ENCODE measurements at places on chromosomes 7 and 10. TPM values are rescaled to one million over a fixed set of nuclear protein-coding genes. Genes with fewer than 3 reads are reported as not detected.

DKK1 gene
- total RNA-seq = not detected

PKD2L1 gene
- total RNA-seq = not detected

GRCh38 chr7:104241538-104242209 lies 33.9 kb upstream of the ORC5 start:
- no peak for DNase-seq

DNA sequence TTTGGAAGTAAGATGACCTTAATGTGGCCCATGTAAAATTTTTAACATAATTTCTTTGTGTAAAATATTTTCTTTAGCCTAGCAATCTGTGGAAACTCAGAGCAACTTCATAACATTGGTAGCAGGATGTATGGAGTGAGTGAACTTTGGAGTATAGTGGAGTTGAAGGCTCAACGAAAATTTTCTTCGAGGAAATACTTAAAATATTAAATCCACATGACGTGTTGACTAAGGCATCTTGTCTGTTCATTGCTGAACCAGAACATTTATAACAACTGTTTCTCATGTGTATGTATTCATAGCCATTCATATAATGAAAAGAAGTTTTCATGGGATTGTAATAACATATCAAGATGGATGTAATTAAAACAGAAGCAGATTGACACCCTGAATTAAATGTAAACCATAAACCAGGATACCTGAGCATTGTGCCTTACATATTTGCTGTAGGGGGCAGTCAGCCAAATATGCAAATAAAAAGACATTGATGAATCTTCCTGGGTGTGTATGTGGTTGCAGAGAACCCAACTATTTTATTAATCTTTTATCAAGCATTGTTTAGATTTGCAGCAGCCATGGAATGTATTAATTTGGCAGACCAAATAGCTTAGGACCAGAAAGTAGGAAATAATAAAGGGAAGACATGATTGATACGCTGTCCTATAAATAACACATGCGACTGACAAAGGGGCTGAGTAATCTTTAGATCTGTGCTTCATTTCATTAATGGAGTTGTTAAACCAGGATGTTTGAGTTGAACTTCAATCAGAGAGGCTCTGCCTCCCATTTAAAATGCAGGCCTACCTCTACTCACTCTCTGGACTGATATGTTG lies 11.5 kb downstream of the AUTS2 start:
- no peak for DNase-seq

DNA sequence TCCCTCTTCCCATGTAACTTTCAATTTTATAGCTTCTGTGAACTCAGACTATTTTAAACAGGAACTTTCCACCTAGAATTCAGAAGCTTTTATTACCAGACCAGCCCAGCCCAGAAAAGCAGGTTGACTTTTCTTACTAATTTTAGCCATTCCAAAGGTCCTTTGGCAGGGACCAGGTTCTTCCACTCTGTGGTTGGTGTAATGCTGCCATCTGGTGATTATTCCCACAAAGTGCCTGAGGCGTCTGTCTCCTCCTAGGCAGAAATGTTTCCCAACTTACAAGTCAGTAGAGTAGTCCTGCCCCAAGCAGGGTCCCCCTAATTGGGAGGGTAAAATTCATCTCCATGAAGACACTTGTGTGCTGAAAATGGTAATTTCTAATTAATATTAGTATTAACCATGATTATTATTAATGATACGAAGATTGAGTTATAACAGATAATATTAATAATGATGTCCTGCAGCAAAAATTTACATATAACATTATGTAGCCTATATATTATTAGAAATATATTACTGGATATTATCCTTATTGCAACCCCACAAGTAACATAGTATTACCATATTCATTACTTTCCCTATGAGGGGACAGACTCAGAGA lies 53.0 kb upstream of the PPP1R17 start:
- DNase-seq = no peak

PDGFA gene
- not detected for total RNA-seq

DNA sequence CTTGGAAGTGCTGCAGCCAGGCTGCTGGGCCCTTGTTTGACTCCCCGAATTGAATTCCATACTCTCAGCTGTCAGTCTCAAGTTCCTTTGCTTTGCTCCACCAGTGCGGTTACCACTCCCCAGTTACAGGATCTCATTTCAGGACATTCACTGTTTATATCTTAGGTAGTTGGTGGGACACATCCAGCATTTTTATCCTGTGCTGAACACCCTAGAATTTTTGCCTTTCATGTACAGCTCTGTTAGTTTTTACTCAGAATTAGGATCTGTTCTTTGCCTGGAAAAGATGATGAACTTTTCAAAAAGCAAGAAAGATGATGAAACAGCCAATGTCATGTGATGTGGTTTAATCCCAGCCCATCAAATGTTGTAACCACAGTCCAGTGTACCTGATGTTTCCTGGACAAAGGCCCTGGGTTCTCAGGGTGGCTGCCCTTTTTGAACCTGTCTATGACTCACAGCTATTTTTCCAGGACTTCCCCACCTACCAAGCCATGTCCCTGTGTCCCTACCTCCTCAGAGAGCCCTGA lies 149.7 kb downstream of the NOC3L start:
- no peak for DNase-seq

FAM185A gene
- total RNA-seq = 11.1 TPM

All from CD4-positive, alpha-beta memory T cell (primary cell).